ENCODE measurements at places on chromosomes 12 and 14.
A peak's percentile ranks its signal among the peaks of the same experiment; 100 is the strongest.

DNA sequence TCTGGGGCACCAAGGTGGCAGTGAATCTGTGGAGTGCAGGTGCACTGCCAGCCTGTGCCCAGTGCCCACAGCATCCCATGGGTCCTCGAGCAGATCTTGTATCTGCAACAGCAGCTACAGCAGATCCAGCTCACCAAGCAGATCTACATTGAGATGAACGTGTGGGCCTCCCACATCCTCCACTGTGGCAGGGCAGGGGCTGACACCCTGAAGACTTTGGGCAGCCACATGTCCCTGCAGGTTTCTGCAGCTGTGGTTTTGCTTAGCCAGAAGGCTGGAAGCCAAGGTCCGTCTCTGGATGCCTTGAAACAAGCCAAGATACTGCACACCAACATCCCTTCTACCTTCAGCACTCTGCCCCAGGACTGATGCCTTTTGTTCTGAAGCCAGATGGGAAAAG is 338.8 kb upstream of the OR4E1 start:
- no peak for DNase-seq

DNA sequence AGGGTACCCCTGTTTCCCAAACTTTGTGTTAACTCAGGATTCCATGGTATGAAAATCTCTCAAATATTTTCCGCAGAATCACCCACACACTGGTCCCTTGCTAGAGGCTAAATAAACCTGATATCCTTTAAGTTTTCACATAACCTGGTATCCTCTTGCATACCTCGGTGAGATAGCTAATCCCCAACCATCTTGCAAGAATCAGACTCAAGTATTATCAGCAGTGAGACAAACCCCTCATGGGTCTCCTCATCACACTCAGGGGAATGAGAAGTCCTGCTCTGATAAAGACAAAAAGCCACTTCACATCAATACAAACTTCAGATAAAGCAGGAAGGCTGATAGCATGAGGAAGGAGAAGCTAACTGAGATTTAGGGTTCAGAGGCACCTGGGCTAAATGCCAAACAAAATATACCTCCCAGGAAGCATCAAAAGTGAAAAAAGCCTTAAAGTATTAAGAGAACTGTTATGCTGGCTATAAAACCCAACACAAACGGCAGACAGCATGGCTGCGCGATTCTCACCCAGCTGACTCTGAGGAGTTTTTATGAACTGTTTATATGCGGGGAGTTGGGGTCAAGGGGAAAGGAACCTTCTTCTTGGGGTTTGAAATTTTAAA is 96.5 kb downstream of the FOXN3 start:
- no peak for DNase-seq

GRCh38 chr12:112546996-112547395 is 128.2 kb downstream of the PTPN11 start:
- no peak for DNase-seq

GRCh38 chr14:44962334-44963043 is 499 bp downstream of the TOGARAM1 start:
- DNase-seq, result peak; percentile 33

DNA sequence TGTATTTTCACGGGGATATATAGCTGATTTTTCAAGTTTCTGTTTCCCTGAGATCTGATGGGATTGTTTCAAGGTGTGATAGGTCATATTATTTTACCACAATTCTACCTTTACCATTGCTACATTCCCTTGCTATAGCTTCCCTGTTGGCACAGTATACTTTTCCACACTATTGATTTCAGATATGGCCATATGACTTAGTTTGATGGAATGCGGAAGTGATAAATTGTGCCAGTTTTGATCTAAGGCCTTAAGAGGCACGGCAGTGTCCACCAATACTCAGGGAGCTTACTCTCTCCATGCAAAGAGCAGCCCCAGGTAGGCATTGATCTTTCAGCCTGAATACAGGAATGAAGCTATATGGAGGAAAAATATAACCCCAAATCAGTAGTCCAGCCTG is 315.7 kb downstream of the SLC16A7 start:
- no peak for DNase-seq

All from A549 (cell line).